ENCODE measurements at places on chromosomes 7 and 10.

- DNase-seq: no peak
Observed at GRCh38 chr10:63703113-63703670, 182.0 kb downstream of the REEP3 start.

- no peak for DNase-seq
Observed at GRCh38 chr7:106589198-106589879, 71.6 kb downstream of the CCDC71L start.

DNA sequence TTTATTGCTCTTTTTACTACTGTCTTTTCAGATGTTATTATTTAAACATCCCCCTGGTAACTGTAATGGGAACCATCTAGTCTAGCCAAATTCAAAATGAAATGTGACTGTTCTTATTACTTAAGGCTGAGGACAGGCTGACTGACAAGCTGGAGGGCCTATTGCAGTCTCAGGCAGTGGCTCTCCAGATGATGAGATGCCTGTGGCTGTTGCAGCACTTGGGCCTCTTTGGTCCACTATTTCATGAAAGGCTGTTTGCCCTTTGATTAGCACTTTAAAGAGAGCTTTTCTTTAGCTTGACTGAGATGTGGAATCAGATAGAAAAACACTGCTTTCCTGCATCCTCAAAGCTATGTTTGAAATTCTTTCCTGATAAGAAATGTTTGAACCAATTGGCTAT is 540.5 kb downstream of the SORCS3 start:
- DNase-seq: no peak

GRCh38 chr7:28062197-28062991 is 118.2 kb downstream of the JAZF1 start:
- no peak for DNase-seq

- DNase-seq: no peak
Observed at GRCh38 chr10:7826971-7827370, 8.7 kb downstream of the TAF3 start.

DNA sequence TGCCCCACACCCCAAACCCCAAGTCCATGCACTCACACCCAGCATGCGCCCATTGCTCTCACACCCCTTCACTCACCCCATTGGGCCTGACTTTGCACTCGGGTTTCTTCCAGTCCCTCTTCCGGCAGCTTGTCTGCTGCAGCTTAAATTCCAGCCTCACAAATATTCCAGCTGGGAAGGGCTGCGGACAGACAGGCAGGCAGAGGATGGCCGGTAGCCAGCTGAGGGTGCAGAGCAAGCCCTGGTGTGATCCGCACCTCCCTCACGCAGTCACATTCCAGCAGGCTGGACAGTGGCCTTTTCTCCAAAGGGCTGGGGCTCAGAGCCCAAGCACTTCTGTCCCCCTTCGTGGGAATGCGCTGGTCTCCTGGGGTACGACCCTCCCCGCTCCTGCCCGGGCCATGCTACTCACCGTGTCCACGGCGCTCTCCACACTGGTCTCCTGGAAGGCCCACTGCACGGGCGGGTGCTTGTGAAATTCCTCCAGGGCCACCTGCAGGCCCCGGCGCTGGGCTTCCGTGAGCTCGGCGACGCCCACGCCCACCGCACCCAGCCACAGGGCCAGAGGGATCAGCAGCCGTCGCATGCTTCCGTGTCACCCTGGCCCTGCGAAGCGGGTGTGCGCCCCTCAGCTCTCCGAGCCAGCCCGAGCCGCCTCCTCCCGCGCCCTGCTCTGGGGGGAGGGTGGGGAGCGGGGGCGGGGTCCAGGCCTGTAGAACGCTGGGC is 1.2 kb downstream of the RARRES2 start:
- no peak for DNase-seq

DNA sequence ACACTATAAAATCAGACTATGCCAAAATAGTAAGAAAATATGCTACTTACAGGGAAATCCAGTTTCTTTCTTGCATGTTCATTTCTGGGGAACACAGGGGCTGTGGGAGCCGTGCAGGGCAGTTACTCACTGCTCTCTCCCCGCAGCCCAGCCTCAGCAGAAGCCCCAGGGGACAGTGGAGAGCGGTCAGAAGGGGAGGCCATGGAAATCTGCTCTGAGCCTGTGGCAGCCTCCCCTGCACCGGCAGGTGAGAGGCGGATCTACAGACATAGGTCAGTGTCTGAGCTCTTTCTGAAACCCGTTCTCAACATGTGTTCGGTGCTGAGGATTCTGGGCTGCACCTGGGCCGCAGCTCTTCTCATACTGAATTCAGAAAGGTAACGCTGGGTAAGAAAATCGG is 2.9 kb downstream of the ZNF511 start:
- no peak for DNase-seq

- no peak for DNase-seq
Observed at GRCh38 chr7:2660359-2661095, 27.5 kb upstream of the AMZ1 start.

- DNase-seq: no peak
Observed at GRCh38 chr7:5625938-5626337, 155.5 kb downstream of the RNF216 start.

DNA sequence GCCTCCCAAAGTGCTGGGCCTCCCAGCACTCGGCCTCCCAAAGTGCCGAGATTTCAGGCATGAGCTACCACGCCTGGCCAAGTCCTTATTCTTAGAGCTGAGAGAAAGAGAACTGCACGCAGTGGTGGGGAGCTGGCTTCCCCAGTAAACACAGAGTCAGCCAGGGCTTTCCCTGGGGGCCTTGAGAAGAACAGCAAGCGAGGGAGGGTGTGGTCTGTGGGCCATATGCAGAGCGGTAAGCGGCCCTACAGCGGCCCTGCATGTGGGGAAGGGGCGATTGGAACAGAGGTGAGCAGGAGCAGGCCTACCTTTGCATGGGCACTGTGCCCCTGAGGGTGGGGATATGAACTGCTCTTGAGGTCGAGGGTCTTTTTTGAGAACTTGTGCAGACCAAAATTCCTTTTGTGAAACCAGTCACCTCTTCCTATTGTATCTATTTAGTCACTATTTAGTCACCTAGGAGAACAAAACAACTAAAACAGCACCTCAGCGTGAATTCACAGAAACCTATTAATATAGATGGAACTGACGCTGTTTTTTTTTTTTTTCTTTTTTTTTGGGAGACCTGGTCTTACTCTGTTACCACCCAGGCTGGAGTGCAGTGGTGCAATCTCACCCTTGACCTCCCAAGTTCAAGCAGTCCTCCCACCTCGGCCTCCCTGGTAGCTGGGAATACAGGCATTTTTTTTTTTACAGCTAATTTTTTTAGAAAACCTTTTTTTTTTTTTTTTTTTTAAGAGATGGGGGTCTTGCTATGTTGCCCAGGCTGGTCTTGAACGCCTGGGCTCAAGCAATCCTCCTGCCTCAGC is 36.9 kb upstream of the SH2D4B start:
- no peak for DNase-seq

DNA sequence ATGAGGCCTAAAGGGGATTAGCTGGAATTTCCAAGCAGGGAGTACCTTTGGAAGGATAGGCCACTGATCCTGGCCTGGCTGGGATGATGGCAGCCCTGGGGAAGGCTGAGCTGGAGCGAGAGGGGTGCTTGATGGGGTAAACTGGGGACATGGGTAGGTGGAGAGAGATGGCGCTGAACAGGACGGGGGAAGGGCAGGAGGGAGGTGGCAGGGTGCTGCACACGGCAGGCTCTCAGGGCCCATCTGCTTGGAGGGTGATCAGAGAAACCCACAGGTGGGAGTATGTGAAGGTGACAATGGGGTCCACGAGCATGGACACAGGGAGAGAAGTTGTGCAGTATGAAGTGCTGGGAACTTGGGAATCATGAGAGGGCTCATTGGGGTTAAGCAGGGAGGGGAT is 10.3 kb downstream of the MAT1A start:
- DNase-seq: no peak

- no peak for DNase-seq
Observed at GRCh38 chr7:135001390-135002165, 15.3 kb downstream of the AGBL3 start.

- DNase-seq: no peak
Observed at GRCh38 chr7:29480451-29480850, 83.2 kb upstream of the PRR15 start.
